Transverse colon (tissue), 4 donors: ENCODE measurements at places on chromosomes 4 and X. TPM values are rescaled to one million over a fixed set of nuclear protein-coding genes. Genes with fewer than 3 reads are reported as not detected.

Gene SRD5A3
- total RNA-seq: 13.5 TPM

Gene ENPEP
- 0.80 TPM for total RNA-seq

Gene RADX
- 13.8 TPM for total RNA-seq

Gene PRKG2
- 8.2 TPM for total RNA-seq

Gene UGT2B10
- total RNA-seq: 0.27 TPM

Gene GLRA2
- total RNA-seq: 1.8 TPM

Gene STATH
- not detected for total RNA-seq

Gene DCAF12L2
- not detected for total RNA-seq
